ENCODE measurements at places on chromosomes 13 and 19.

DNA sequence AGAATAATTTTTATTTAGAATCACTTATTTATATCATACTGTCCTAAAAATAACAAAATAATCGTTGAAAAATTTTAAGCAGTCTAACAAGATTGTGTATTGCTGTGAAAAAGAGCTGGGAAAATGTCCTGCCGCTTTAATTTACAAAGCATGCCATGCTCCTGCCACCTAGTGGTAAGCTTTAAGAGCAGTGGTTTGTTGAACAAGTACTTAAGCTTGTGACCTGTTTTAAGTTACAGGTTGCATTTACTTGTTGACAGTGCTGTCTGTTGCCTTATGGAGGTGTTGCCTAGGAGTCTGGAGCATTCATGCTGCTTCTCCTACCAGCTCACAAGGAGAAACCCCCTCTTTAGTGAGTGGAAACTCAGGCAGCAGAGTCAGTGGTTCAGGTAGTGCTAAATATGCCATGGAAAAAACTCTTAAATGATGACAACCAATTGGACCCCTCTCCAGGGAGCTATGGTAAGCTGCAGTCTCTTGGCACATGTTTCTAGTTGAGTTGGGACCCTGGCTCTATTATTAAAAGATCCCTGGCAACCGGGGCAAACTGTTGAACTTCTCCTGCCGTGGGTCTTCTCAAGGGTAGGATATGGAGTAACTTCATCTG, 68.4 kb downstream of the SPATA13 start:
- DNase-seq, result peak; percentile 76

GRCh38 chr13:52027832-52028231, 3.3 kb downstream of the UTP14C start:
- DNase-seq, result no peak

DNA sequence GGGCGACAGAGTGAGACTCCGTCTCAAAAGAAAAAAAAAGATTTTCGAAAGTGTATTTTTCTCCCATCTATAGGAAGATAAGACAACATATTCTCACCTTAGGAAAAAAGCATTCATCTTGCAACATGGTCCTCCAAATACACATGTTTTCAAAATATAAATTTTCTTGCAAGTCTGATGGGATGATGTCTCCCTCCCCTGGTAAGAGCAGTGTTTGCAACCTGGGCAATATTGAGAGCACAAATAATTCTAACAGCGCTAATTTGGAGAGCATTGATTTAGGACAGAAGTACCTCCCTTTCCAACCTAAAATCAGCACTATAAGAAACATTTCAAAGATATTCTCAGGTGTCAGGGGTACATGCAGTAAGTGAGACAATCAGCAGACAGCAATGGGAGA, 61.0 kb upstream of the SHISA2 start:
- DNase-seq, result peak; percentile 23

- no peak for DNase-seq
Observed at GRCh38 chr19:6271721-6272410, 7.9 kb downstream of the MLLT1 start.

DNA sequence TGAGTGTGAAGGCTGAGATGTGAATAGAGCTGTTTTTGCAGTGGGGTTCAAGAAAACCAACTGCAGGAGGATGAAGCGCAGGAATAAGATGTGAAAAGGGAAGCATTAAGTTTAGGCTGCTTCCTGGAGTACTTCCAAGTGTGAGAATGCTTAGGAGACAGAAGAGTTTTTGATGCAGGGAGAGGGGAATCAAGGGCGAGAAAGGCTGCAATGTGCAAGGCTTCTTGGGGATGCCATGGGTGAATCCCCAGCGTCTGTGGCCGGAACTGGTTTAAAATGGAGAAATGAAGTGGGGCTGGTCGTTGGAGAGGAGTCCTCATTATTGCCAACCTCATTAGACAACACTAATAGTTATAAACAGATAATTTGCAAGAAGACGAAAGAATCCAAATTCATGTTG, 764.9 kb downstream of the LIG4 start:
- DNase-seq, result no peak

DNA sequence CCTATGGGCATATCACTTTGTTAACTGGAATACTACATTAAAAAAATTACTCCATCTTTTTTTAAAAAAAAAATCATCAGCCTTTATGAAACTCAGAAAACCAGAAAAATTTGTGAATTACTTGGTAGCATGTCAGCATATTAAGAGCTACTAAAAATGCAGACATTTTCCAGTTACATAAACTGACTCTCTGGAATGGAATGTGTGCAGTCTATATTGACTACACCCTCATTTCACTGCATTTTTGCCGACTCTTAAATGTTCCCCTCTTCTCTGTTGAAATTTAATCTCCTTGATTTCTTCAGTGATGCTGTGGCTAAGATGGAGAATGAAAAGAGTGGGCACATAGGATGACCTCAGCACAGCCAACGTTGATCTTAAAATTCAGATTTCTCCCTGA, 393.8 kb downstream of the ITGBL1 start:
- DNase-seq, result no peak

- DNase-seq, result no peak
Observed at GRCh38 chr13:44414716-44415115, 41.1 kb downstream of the SERP2 start.

GRCh38 chr13:76000131-76000530, 364.0 kb downstream of the LMO7 start:
- peak; percentile 41 for DNase-seq

DNA sequence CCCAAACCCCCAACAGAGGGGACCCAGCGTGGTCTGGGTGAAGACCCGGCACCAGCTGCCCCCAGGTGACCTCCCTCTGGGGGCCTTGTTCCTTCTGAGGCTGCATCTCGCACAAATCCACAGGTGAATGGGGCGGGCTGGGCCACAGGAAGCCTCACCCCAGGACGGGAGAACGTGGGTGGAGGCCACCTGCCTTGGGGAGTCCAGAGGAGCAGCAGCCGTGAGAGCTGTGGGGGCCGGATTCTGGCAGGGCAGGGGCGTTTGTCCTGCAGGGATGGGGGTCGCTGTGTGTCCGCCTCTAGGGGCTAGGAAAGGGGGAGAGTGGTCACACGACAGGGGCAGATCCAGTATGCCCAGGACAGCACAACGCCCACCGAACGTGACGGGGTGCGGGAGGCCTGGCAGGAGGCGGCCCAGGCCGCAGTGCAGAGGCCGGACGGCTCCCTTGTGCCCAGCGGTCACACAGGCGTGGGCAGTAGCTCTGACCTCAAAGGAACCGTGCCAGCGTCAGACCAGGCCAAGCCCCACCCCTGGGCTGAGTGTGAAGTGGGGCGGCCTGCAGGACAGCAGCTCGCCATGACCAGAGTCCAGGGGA, 6.7 kb downstream of the POLR2E start:
- DNase-seq, result no peak

DNA sequence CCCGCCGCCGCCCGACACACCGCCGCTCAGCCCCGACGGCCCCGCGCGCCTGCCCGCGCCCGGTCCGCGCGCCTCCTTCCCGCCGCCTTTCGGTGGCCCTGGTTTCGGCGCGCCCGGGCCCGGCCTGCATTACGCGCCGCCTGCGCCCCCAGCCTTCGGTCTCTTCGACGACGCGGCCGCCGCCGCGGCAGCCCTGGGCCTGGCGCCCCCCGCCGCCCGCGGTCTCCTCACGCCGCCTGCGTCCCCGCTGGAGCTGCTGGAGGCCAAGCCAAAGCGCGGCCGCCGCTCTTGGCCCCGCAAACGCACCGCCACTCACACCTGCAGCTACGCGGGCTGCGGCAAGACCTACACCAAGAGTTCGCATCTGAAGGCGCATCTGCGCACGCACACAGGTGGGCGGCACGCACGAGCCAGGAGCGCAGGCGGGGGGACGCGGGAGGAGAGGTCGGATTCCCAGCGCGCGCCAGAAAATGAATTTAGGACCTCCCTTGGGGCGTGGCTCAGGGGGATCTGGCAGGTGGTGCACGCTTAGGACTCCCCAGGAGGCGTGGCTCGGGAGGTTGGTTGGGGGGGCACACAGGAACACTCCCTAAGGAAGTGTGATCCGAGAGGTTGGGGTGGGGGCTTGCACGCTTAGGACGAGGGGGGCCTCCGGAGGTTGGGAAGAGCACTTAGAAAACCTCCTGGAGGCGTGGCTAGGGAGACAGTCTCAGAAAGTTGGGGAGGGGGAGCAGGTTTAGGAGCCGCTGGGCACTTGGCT, 1.2 kb downstream of the KLF2 start:
- DNase-seq, result no peak

GRCh38 chr19:19956434-19957075, 55.8 kb downstream of the ZNF93 start:
- DNase-seq, result no peak

- DNase-seq, result no peak
Observed at GRCh38 chr13:85638815-85639393, 160.3 kb downstream of the SLITRK6 start.

DNA sequence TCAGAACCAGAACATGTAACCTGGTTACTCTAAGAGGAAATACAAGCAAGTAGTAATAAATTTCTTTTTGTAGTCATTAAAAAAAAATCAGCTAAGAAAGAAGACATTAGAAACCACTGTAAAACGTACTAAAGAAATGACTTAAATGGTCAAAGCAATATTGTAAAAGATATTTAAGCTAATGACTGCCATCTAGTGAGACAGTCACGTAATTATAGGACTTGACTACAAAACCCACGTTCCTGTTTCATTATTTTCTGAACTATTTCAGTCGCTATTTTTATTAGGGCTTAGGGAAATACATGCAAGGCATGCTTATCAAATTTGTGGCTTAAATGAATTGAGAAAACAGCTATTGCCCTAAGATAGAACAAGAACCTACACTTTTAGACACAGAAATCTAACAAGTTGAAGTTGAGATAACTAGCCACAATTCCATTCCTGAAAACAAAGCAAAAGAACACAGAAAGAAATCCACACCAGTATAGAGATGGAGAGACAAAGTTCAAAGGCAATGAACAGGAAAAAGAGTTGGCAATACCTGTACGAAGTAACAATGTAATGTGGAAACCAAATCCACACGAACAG, 17.9 kb downstream of the ALG5 start:
- peak; percentile 66 for DNase-seq

- DNase-seq, result peak; percentile 60
Observed at GRCh38 chr19:55494172-55494761, 6.0 kb downstream of the SSC5D start.

DNA sequence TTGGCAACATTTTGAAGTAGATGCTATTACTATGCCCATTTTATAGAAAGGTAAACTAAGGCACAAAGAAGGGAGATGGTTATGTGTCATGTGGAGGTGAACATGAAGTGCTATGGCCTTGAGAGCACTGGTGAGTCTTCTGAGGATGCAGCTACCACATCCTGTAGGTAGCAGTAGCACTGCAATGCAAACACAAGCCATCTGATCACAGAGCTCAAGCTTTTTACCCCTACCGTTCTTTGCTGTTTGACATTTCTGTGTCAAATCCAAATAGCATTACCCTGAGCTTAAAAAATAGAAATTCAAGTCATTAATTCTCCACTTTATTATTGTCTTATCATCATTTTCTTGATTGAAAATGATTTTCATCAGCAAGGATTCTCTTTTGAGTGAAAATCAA, 382.9 kb downstream of the KCTD12 start:
- DNase-seq, result no peak

DNA sequence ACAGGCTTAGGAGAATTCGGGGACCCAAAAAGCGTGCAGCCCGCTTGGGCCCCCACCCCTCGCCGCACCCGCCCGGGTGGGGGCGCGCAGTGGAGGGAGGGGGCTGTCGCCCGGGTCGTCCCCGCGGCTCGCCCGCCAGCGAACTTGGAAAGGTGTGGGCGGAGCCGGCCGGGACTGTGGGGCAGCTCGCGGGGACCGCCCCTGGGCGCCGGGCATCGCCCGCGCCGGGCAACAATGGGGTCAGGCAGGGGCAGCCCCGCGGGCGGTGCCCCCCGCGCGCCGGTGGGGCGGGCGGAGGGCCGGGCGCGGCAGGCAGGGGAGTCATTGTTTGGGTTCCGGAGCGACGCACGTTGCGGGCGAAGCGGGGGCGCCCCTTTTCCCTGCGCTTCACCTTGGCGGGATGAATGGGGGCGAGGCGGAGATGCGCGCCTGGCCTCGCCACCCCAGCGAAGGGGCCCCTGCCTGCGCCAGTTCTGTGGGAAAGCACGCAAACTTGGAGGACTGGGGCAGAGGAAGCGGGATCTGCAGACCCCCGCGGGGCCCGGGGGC, 647 bp upstream of the KLF12 start:
- DNase-seq, result no peak

DNA sequence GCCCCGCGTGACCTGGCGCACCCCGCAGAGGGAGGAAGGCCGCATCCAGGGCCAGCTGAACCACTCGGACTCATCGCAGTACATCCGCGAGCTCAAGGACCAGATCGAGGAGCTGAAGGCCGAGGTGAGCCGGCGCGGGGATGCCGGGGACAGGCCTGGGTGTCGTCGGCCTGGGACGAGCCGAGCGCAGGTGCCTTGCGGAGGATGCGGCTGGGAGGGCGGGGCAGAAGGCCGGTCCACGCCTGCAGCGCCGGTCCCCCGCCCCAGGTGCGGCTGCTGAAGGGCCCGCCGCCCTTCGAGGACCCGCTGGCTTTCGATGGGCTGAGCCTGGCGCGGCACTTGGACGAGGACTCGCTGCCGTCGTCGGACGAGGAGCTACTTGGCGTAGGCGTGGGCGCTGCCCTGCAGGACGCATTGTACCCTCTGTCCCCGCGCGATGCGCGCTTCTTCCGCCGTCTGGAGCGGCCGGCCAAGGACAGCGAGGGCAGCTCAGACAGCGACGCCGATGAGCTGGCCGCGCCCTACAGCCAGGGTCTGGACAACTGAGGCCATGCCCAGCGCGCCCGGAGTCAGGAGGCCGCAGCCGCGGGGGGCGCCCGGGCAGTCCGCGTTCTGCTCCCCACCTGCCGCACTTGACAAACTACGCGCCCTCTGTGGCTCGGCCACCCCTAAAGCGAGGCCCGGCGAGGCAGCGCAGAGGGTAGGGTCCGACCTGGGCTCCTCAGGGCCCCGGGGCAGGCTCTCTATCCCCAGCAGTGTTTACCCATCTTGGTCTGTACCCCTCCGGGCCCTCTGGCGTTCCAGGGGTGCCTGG, 10.8 kb downstream of the PRR36 start:
- DNase-seq, result no peak

DNA sequence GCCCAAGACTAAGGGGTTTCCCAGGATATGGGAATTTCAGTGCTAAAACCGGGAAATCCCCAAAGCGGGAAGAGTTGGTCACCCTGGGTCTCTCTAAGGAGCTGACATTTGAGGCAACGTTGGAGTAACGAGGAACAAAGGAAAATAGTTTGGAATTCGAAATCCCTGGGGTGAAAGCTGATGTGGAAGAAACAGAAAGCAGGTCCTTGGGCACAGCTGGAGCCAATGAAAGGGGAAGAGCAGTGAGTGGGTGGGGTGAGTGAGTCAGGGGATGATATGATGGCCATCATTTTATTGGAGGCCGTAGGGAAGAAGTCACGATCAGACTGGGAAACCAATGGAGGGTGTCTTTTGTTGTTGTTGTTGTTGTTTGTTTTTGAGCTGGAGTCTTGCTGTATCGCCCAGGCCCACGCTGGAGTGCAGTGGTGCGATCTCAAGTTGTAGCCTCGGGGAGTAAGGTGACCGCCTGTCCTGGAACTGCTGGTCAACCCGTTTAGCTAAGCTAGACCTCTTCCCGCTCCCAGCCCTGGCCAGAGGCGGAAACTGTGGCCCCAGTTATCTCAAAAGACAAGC, 3.4 kb upstream of the RFX2 start:
- no peak for DNase-seq

- DNase-seq, result peak; percentile 57
Observed at GRCh38 chr19:13228561-13228960, 78.3 kb downstream of the IER2 start.
